ENCODE measurements at places on chromosomes 2 and 18. TPM values are rescaled to one million over a fixed set of nuclear protein-coding genes. Genes with fewer than 3 reads are reported as not detected.

DNA sequence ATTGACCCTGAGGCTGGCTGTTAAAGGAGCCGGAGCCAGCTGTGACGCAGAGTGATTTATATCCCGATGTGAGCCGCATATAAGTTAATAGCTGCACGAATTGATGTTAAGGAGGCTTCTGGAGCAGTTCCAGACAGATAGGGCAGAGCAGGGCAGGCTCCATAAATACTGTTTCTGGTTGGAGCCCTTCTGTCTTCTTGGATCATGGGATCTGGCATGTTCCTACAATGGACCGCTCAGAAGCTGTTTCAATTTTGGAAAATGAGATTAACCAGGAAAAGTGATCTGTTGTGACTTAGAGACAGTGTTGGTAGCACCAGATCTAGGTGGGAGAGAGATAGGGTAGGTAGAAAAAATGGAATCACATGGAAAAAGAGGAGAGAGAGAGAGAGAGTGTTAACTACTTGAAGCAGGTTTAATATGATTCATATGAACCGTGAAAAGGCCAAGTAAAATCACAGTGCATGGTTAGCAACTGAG, 4.8 kb upstream of the IGFBP5 start:
- no peak for DNase-seq

- no peak for DNase-seq
These were observed 153.5 kb upstream of the PGAP1 start for GRCh38 chr2:197079832-197080555.

DNA sequence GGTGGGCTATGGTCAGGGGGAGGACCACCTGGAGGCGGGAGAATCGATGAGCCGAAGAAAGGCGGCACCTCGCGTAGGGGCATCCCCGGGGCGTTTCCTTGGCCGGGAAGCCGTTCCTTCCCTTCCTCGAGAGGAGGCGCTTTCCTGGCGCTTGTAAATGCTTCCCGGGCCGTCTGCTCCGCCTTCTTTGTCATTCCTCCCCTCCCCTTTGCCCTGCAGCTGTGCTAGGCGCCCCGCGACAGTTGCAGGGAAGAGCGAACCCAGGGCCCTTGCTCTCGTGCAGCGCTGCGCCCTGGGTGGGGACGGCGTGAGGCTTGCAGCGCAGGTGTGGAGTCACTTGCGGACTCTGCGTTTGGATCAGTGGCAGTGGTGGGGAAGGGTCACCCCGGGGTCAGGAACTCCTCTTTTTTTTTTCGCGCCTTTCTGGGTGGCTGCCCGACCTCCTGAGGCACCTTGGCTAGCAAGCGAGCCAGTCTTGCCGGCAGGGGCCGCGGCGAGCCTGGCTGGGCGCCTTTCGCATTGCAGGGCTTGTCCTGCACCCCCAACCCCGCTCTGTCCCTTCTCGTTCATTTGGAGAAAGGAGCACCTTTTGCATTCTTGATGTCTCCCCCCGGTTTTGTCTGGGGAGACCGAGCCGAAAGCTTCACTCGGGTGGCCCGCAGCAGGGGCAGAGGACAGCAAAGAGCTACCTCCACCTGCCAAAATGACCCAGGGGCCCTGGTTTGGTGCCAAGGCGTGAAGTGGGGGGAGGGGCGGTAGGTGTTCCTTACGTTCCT, 858 bp downstream of the KCNS3 start:
- DNase-seq: no peak

GRCh38 chr2:45852450-45853150, 201.1 kb downstream of the PRKCE start:
- DNase-seq: no peak

- no peak for DNase-seq
These were observed 7.0 kb upstream of the TYMS start for GRCh38 chr18:650428-650858.

GRCh38 chr2:128386066-128386465, 67.4 kb upstream of the HS6ST1 start:
- no peak for DNase-seq

DNA sequence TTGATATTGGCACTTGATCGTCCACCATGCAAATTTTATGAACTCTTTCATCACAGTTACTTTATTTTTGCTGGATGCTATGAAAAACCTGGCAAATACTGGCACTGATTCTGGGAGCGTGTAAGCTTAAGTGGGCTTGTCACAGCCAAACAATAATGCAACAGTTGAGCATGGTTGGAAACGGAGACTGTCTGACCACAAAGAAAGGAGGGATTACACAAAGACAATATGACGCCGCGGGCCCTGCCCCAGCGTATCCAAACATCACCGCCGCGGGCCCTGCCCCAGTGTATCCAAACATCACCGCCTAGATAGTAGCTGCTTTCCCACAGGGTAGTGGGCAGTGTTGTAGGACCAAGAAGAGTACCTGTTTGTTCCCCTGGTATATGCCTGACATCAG, 135.9 kb downstream of the PRPF40A start:
- no peak for DNase-seq

DNA sequence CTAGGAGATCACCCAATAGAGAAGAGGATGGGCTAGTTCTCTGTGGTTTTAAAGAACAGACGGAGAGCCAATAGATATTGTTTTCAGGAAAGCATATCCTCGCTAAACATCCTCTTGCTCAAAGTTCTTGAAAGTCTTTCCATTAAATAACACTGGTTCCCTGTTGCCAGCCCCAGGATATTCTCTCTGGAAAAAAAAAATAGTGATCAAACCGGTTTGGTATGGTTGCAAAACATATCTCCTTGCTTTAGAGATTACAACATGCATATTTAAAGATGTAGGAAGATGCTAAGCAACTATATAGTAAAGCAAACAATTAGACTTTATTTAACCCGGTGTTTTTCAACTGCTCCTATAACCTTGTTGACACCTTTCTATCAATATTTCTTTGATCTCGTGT, 211.4 kb downstream of the CMPK2 start:
- no peak for DNase-seq

DNA sequence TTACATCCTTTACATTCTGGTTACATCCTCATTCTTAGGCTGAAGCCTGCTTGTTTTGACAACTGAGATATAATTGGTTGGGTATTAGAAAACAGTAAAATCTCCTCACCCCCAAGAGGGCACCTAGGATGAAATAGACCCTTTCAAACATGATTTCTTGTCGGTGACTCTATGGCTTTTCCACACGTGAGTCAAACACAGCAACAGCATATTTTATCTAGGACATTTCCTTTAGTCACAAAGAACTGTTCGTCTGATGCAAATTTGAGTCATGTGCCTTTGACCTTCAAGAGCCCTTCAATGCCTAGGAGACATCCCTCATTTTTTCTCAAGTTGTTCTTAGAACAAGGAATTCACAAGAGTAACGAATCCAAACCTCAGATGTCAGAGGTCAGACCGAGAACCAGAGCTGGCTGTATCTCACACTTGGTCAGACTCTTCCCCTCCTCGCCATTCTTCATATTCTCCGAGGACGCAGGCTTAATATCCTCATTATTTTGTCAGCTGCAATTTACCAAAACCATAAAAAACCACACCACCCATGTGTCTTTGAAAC, 60.5 kb upstream of the ALKAL2 start:
- no peak for DNase-seq

DNA sequence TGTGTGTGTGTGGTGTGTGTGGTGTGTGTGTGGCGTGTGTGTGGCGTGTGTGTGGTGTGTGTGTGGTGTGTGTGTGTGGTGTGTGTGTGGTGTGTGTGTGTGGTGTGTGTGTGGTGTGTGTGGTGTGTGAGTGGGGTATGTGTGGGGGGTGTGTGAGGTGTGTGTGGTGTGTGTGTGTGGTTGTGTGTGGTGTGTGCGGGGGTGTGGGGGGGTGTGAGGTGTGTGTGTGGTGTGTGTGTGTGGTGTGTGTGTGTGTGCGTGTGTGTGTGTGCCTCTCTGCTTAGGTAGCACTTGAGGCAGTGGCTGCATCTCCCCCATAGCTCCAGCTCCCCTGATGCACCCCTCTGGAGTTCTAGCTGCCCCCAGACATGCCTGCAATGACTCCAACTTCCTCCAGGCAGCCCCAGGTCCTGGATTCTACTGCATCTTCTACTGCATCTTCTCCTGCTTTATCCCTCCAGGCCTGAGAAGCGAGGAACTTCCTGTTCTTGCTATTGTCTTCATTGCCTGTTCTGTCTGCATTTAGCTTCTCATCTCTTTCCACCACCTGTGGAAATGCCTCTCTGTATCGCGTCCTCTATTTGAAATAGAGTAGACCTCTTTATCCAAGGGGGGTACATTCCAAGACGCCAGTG, 22.2 kb upstream of the MLPH start:
- DNase-seq: no peak

- DNase-seq: no peak
These were observed 5.0 kb upstream of the SLC8A1 start for GRCh38 chr2:40456926-40457325.

- no peak for DNase-seq
These were observed 256.2 kb downstream of the PIEZO2 start for GRCh38 chr18:10893196-10893595.

GRCh38 chr18:59075923-59076322, 63.8 kb upstream of the SEC11C start:
- DNase-seq: no peak

DNA sequence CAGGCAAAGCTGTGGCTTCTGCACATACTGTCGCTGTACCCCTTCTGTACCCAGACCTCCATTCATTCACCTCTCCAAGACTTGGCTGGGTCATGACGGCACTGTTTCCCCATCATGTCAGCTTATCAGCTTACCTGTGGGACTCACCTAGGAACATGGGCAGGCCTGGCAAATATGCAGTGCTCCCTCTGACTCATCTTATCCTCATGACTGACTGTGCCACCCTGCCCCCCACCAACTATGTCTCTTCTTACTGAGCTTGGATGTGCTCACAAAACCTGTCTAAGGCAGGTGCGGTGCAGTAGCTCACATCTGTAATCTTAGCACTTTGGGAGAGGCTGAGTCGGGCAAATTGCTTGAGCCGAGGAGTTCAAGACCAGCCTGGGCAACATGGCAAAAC, 152.4 kb downstream of the MGAT5 start:
- no peak for DNase-seq

DNA sequence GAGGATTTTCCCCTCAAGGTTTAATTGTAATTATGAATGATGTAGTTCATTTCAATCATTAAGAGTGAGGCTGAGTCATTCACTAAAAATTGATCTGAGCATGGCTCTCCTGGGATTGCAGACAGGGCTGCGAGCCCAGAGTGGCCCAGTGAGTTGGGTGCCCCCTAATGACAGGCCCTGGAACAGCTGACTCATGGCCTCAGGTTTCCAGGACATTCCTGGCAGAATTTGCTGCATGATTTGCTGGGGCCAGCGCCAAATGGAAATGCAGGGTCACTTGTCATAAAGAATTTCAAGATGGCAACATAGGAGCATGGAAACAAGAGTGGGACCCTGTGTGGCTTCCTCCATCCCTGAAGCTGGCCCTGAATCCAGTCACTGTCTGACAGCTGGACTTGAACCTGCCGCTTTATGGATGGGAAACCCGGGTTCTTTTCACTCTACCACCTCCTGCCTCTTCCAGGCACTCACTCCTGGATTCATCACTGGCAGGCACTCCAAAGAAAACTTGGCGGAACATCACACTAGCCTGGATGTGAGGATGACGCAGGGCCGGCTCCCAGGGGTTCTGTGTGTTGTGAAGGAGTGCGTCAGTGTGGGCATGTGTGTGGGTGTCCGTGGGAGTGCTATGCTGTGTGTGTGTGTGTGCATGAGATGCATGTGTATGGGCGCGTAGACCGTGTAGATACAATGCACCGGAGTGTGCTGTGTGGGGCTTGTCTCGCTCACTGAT, 15.2 kb downstream of the OTOF start:
- DNase-seq: no peak

GRCh38 chr2:159807183-159808031, 9.4 kb upstream of the CD302 start:
- DNase-seq: peak; percentile 46

DNA sequence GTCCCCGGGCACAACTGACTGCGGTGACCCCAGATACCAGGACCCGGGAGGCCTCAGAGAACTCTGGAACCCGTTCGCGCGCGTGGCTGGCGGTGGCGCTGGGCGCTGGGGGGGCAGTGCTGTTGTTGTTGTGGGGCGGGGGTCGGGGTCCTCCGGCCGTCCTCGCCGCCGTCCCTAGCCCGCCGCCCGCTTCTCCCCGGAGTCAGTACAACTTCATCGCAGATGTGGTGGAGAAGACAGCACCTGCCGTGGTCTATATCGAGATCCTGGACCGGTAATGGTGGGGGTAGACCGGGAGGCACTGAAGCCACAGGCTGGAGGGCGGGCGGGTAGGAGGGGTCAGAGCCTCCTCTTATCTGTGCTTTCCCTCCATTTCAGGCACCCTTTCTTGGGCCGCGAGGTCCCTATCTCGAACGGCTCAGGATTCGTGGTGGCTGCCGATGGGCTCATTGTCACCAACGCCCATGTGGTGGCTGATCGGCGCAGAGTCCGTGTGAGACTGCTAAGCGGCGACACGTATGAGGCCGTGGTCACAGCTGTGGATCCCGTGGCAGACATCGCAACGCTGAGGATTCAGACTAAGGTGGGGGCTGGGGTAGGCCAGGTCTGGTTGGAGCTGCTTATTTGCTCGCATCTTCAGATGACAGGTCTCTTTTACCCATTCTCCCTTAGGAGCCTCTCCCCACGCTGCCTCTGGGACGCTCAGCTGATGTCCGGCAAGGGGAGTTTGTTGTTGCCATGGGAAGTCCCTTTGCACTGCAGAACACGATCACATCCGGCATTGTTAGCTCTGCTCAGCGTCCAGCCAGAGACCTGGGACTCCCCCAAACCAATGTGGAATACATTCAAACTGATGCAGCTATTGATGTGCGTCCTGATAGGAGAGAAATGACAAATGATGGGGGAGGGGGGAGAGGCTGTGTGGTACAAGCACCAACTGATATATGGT, 780 bp downstream of the HTRA2 start:
- DNase-seq: no peak

DNA sequence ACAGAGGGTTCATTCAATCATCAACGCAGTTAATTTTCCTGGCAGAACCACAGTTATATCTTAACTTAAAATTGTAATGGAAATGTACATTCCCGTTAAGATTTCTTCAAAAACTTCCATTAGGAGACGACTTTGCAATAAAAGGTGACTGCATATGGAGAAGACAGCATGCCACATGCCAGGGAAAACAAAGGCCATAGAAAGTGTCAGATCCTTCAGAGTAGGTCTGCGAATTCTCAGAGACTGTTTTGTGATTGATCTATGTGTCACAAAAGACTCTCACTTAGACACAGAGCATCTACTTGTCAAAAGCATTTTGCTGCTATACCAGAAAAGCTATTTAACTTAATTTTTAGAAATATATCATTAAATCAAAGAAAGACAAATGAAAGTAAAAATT, 274.6 kb downstream of the DPP10 start:
- no peak for DNase-seq

- DNase-seq: no peak
These were observed 15.7 kb downstream of the C2orf69 start for GRCh38 chr2:199926806-199927205.

GRCh38 chr18:62741584-62741983, 26.2 kb downstream of the PHLPP1 start:
- no peak for DNase-seq

- DNase-seq: peak; percentile 85
These were observed 33.8 kb downstream of the TOGARAM2 start for GRCh38 chr2:29014811-29015421.

EVX2 gene
- total RNA-seq: not detected

CXCR2 gene
- total RNA-seq: not detected

MOCOS gene
- not detected for total RNA-seq

EMILIN1 gene
- total RNA-seq: 0.14 TPM

CYP27A1 gene
- total RNA-seq: not detected

SMYD1 gene
- not detected for total RNA-seq

PDE11A gene
- total RNA-seq: not detected

ATG16L1 gene
- 135 TPM for total RNA-seq

KCNG2 gene
- not detected for total RNA-seq

SERPINB2 gene
- 0.25 TPM for total RNA-seq

RAPGEF4 gene
- 0.73 TPM for total RNA-seq

C2orf78 gene
- not detected for total RNA-seq

TWIST2 gene
- total RNA-seq: not detected
